ENCODE measurements at places on chromosomes 3 and 15. TPM values are rescaled to one million over a fixed set of nuclear protein-coding genes. Genes with fewer than 3 reads are reported as not detected.

SLC22A14 gene
- 0.66 TPM for total RNA-seq

PRR20G gene
- total RNA-seq: not detected

DNAH1 gene
- 5.5 TPM for total RNA-seq

FBXL22 gene
- total RNA-seq: 1.4 TPM

SAMD7 gene
- not detected for total RNA-seq

SUSD5 gene
- 8.4 TPM for total RNA-seq

LXN gene
- total RNA-seq: 52.5 TPM

CYP1A1 gene
- 1.2 TPM for total RNA-seq

KBTBD8 gene
- total RNA-seq: 3.1 TPM

SCAANT1 gene
- not detected for total RNA-seq

CCR9 gene
- total RNA-seq: not detected

ZPLD1 gene
- total RNA-seq: 1.1 TPM

DOCK3 gene
- total RNA-seq: 0.30 TPM

TUBGCP5 gene
- 20.4 TPM for total RNA-seq

TUSC7 gene
- not detected for total RNA-seq

KIF15 gene
- total RNA-seq: 2.9 TPM

LOXL1 gene
- 126 TPM for total RNA-seq

HCN4 gene
- total RNA-seq: not detected

OXTR gene
- 30.7 TPM for total RNA-seq

ERICH6 gene
- 0.03 TPM for total RNA-seq

ADAMTS7 gene
- total RNA-seq: 18.8 TPM

MYRIP gene
- 0.85 TPM for total RNA-seq

ZNF660 gene
- total RNA-seq: 2.2 TPM

NEIL1 gene
- 6.9 TPM for total RNA-seq

CRYGS gene
- total RNA-seq: 0.89 TPM

C3orf85 gene
- not detected for total RNA-seq

KLHL40 gene
- not detected for total RNA-seq

PCLAF gene
- 18.4 TPM for total RNA-seq

TP63 gene
- total RNA-seq: 0.20 TPM

GABRR3 gene
- not detected for total RNA-seq

CHDH gene
- total RNA-seq: 0.03 TPM

HRG gene
- total RNA-seq: not detected

SERPINI1 gene
- total RNA-seq: 7.6 TPM

MEGF11 gene
- total RNA-seq: not detected

SLC2A2 gene
- total RNA-seq: not detected

PLA2G4D gene
- total RNA-seq: not detected

CACNA2D3 gene
- 0.03 TPM for total RNA-seq

RYR3 gene
- 0.07 TPM for total RNA-seq

CACNA1D gene
- total RNA-seq: 0.07 TPM
